ENCODE measurements at places on chromosomes 4 and X.

GRCh38 chr4:137610960-137611359, 78.7 kb upstream of the PCDH18 start:
- DNase-seq, result no peak

- no peak for DNase-seq
Observed at GRCh38 chrX:88135735-88136134, 611.3 kb upstream of the CPXCR1 start.

- no peak for DNase-seq
Observed at GRCh38 chr4:132651196-132651595, 497.9 kb upstream of the PCDH10 start.

- DNase-seq, result no peak
Observed at GRCh38 chr4:189096717-189097116, 844.0 kb upstream of the FRG1 start.

DNA sequence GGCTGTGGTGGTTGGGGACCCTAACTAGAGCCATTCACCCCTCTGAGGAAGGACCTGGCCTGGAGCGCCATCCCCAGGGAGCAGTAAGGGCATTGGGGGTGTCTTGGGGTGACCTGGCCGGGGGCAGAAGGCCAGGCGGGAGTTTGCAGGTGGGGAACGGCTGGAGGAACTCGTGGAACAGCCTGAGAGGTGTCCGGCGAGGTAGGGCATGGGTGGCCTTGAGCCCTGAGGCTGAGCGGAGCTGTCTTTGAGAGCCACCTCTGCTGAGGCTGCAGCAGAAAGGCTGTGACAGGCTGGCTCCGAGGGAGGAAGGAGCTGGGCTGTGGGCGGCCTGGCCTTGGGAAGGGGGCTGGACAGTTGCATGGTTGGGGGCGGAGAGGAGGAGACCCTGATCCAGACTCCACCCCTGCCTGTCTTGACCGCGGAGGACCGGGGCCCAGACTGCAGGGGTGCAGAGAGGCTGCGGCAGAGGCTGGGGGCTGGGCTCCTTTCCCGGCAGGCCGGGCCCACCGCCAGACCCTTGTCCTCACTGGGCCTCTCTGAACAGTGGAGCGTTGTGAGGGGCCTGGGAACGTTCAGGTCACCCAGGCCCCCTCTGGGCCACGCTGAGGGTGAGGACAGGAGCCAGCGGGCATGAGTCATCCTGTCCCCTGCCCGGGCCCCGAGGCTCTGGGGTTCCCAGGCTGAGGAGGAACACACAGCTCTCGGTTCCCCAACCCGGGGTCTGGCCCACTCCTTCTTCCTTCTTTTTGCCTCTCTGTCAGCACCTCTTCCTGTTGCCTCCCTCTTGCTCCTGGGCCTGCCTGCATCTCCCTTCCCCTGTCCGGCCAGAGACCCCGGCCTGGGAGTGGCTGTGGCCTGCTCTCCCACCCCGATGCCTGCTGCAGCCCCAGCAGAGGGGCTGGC, 8.1 kb downstream of the SH3BP2 start:
- DNase-seq, result no peak

DNA sequence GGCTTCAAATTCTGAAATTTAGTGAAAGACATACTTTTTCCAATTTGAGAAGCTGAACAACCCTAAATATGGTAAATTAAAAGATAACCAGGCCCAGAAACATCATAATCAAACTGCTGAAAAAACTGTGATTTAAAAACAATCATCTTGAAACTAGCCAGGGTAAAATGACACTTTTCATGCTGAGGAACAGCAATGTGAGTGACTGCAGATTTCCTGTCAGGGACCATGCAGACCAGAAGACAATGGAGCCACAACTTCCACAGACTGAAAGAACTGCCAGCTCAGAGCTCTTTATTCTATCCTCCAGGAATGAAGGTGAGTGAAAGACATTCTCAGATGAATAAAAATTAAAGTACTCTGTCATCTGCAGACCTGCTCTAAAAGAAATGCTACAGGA, 73.3 kb downstream of the NAT8L start:
- no peak for DNase-seq

GRCh38 chr4:7157666-7158065, 34.7 kb upstream of the SORCS2 start:
- no peak for DNase-seq

- DNase-seq, result no peak
Observed at GRCh38 chr4:99208719-99209075, 10.3 kb downstream of the ADH6 start.

- no peak for DNase-seq
Observed at GRCh38 chrX:20461576-20461975, 194.9 kb upstream of the RPS6KA3 start.

DNA sequence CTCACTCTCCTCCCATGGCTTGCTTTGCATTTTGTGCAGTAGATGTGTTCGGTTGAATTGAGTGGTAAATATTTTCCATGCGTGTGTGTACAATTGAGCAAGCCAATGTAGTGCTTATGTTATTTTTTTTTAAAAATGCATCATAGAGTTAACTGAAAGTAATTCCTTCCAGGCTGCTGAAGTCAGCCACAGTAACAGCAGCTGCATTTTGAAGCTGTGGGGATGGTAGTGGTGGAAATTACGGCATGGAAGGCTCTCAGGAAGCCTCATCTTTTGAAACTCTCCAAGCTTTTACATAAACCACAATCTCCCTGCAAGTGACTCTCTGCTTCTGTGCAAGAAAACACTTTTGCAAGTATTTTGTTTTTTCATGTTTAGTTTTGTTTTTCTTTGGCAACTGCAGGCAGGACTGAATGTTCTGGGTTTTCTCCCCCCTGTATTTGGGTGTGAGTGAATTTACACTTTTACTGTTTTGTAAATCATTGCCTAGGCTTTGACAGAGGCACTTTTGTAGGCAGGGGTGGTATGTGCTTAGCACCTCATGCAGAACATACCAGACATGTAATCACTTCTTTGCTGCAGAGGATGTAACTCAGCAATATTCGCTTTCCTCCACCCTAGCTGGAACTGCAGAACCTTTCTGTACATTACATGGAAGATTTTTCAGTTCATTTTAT, 56.2 kb downstream of the LRRC66 start:
- no peak for DNase-seq

- no peak for DNase-seq
Observed at GRCh38 chrX:3286196-3286945, 60.1 kb downstream of the MXRA5 start.

Data from SHP77 (cell line).